ENCODE measurements at places on chromosomes 3 and 15.

GRCh38 chr3:123798550-123798949, 85.6 kb downstream of the MYLK start:
- DNase-seq, result no peak

DNA sequence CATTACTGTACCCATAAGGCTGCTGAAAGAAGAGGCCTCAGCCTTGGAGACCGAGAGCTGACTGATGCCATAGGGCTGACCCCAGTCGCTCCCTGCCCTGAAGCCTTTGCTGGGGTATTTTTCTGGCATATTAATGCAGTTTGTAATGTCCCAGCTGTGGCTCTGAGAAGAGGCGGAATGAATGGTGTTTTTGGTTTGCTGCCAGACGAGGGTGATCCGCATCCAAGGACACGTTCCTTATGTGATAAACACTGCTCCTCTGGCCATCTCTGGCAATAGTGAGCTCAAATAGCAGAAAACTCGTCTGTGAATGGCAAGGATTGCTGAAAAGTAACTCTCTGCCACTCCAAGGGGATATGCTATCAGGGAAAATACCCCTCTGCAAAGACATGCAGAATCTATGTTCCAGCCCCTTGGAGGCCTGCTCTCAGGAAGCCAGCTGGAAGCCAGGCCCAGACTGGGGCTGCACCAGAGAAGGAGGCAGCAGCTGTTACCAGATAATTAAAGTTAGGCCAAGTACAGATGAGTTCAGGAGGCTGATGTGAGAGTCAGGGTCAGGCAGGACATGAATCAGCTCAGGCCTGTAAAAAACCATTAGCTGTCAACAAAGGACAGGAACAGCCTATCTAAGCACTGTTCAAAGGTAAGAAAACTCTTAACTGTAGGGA, 28.9 kb upstream of the KLHL6 start:
- no peak for DNase-seq

DNA sequence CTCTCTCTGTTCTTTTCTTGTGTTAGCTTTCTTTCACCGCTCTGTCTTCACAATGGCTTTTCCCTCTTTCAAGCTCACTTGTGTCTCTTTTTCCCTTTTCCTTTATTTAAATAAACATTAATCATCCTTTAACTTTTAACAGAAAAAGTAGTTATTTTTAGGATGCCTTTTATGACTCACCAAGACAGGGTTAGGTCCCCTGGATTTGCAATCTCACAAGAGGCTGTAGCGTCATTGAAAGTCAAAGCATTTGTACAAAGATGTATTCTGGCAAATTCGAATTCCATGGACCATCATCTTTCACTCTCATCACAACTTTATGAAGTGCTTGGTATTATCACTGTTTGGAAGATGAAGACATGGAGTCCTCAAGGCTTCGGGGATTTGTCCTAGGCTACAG, 34.8 kb upstream of the MCTP2 start:
- DNase-seq, result no peak

DNA sequence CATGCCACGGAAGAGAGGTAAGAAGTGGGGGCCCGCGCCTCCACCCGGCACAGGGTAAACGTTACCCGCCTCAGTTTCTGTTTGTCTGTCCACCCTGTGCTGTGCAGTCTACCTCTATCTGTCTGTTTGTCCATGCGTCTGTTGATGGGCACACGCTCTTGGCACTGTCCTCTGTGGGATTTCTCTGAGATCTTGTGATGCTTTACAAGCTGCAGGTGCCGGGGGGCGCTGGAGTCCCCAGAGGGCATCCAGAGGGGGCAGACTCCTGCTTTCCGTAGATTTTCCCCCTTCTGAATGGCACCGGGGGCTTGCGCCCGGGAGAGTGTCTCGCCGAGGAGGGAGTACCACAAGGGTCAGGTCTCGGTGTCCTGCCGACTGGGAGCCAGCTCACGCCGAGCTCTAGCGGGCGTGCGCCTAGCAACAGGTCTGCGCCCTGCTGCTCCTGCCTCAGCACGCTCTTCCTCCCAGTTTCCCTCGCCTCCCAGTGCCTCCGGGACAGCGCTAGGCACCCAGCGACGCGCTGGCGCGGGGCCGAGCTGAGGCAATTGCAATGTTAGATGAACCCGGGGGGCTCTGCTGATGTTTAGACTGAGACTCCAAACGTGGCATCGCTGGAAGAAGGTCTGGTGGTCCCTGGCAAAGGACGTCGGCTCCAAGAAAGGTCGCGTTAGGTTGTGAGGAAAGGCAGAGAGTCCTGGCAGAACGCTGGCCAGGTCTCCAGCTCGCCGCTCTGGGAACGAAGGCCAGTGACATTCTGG, 667 bp downstream of the CEMIP start:
- DNase-seq, result peak; percentile 55

DNA sequence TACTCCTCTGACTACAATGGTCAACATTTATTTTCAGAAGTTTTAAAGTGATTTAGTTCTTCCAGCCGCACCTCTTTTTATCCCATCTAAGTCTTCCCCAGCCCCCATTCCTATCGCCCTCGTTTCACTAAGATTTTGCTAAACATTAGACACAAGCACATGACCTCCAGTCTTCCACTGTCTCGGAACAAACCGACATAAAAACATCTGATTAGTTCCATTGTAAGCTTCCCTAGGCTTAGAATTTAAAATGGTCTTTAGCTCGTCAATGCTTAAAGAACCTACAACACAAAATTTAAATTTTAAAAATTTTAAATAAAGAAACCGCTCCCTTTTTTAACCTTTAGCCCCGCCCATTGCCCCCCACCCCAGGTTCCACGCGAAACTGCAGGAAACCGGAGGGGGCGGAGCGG, 284 bp upstream of the TSC22D2 start:
- DNase-seq, result no peak

GRCh38 chr15:98860281-98861041, 147.1 kb downstream of the PGPEP1L start:
- DNase-seq, result no peak

DNA sequence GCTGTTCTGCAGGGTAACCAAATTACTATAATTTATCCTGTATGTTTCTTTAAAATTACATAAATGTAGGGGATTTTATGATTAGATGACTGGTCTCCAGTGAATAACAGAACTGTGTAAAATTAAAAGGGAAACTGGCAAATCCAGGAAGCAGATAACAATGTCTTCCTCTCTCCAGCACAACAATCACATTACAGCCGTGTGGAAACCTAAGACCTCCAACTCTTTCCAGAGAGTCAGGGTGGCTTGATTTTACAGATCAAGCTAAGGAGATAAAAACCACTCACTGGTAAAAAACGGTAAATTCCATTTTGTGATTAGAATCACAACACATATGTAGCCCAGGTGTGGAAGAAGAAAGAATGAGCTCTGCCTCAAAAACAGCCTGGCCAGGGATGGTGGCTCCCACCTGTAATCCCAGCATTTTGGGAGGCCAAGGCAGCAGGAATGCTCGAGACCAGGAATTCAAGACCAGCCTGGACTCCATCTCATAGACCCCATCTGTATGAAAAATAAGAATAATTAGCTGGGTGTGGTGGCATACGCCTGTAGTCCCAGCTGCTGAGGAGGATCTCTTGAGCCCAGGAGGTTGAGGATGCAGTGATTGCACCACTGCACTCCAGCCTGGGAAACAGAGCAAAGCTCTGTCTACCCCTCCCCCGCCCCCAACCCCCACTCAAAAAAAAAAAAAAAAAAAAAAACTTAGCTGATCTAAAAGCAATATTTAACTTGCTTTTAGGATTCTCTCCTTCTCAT, 29.0 kb downstream of the IL17RD start:
- no peak for DNase-seq

- DNase-seq, result peak; percentile 72
These were observed 64.9 kb upstream of the POLG start for GRCh38 chr15:89399238-89400115.

DNA sequence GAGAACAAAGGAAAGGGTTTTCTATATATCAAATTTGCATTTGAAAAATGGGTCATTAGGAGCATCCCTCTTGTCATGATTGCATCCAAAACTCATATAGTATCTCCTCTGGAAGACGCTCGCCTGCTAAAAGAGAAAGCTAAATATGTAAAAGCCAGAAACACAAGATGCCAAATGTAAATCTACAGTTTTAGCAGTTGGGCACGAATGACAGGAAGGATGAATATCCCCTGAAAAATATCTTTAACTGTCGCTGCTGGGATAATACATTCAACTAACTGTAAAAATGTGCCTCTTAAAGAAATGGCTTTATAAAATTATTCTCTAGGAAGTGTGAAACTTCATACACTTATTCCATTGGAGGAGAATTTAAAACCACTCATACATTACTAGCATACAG, 101.7 kb downstream of the DCLK3 start:
- DNase-seq, result no peak

GRCh38 chr15:77870195-77871065, 207.1 kb downstream of the TBC1D2B start:
- peak; percentile 83 for DNase-seq

GRCh38 chr3:55030938-55031337, 103.1 kb upstream of the LRTM1 start:
- no peak for DNase-seq

- no peak for DNase-seq
These were observed 167.5 kb downstream of the NR2F2 start for GRCh38 chr15:96497951-96498350.

- DNase-seq, result no peak
These were observed 177.1 kb upstream of the ARHGEF26 start for GRCh38 chr3:153944084-153944483.

DNA sequence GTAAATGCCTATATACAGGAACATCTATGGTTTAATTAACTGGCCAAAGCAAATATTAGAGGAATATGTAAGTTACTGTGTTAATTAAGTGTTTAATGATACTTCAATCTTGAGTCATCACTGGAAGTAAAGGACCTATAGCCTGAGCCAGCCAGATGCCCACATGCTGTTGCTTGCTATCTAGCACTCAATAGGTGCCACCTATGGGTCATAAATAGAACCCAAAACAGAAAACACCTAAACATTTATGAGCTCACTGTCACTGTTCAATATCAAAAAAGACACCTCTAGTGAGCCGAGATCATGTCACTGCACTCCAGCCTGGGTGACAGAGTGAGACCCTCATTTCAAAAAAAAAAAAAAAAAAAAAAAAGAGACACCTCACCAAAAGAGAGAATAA, 48.4 kb upstream of the IP6K2 start:
- DNase-seq, result no peak

- no peak for DNase-seq
These were observed 122.8 kb upstream of the ABHD17C start for GRCh38 chr15:80572337-80572736.

GRCh38 chr3:118080889-118081288, 953.8 kb downstream of the IGSF11 start:
- no peak for DNase-seq

GRCh38 chr15:76116138-76116885, 56.5 kb downstream of the TMEM266 start:
- peak; percentile 59 for DNase-seq

- no peak for DNase-seq
These were observed 389 bp downstream of the APEH start for GRCh38 chr3:49674497-49674983.

DNA sequence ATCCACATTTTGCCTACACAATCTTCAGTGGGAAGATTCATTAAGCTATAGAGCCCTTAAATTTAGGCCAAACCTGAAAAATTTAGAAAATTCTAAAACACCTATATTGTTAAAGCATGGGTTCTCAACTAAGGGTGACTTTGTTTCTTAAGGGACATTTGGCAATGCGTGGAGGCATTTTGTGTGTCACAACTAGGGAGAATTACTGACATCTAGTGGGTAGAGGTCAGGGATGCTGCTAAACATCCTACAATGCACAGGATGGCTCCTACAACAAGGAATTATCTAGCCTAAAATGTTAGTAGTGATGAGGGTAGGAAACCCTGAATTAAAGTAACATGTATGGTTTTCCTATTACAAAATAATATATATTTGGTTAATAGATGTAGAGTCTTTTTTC, 55.8 kb downstream of the TBC1D5 start:
- peak; percentile 8 for DNase-seq

- no peak for DNase-seq
These were observed 44.9 kb downstream of the OXSR1 start for GRCh38 chr3:38210141-38210757.

GRCh38 chr3:119796368-119796767, 14.5 kb downstream of the NR1I2 start:
- no peak for DNase-seq

DNA sequence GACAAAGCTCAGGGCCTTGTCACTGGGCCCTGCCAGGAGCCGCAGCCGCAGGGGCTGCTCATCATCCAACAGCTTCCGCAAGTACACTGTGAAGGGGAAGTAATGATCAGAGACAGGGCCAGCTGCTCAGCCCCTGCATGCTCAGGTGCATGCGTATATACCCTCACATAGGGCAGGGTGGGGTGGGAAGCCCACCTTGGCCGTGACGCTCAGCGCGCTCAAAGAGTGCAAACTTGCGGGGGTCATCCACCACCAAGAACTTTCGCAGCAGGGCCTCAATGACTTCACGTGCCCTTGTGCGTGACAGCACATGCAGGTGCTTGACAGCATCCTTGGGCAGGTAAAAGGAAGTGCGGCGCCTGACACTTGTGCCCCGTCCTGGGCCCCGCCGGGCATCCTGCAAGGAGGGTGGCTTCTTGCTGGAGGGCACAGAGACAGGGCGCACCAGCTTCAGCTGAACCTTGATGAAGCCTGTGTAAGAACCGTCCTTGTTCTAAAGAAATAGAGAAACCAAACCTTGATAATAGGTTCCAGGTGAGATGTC, 3.4 kb upstream of the TUSC2 start:
- no peak for DNase-seq

DNA sequence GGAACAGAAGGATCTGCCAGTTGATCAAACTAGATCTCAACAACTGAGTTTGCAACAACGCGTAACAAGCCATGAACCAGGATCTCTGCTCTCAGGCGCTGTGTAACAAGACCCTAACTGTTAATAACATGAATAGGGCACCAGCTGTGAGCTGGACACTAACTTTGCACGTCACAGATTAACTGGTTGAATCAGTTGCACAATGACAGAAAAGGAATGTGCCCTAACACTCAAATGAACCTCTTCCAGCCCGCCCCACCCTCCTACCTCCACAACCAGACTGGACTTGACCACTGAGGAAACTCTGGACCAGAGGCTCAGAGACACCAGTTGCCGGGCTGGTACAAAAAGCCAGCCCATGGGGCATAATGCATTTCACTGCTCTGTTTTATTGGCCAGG, 34.3 kb downstream of the MCF2L2 start:
- no peak for DNase-seq

GRCh38 chr3:144590854-144591253, 619.2 kb downstream of the DIPK2A start:
- no peak for DNase-seq

- peak; percentile 17 for DNase-seq
These were observed 688.9 kb upstream of the NAALADL2 start for GRCh38 chr3:174170248-174170647.

DNA sequence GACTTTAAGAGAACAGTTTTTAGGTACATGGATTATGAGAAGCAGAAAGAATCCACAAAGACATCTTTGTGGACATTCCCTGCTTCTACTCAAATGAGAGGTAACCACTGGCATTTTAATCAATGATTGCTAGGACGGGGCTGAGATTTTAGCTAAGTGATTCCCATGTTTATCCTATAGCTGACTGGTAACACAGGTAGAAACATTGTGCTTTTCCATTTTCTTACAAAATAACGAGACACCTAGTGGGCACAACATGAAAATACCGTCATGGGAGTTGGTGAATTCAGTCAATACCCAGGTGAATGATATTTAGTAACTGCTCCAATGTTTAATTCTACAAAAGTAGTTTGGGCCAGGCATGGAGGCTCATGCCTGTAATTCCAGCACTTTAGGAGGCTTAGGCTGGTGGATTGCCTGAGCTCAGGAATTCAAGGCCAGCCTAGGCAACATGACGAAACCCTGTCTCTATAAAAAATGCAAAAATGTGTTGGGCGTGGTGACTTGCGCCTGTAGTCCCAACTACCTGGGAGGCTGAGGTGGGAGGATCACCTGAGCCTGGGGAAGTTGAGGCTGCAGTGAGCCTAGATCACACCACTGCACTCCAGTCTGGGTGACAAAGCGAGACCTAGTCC, 37.2 kb upstream of the DENND4A start:
- DNase-seq, result peak; percentile 29
